Glutamatergic neuron (in vitro differentiated cells): ENCODE measurements at places on chromosomes 5 and 9. TPM values are rescaled to one million over a fixed set of nuclear protein-coding genes. Genes with fewer than 3 reads are reported as not detected.

Gene TMEM215
- 0.27 TPM for total RNA-seq

Gene TIMD4
- total RNA-seq = not detected

Gene PAPPA
- 10.5 TPM for total RNA-seq

Gene PCDHB15
- 29.5 TPM for total RNA-seq

Gene ARL15
- total RNA-seq = 37.4 TPM

Gene SLC36A2
- total RNA-seq = not detected
